ENCODE measurements at places on chromosomes 13 and 19.

- no peak for DNase-seq
Measured at GRCh38 chr13:109672545-109672944, 113.8 kb downstream of the IRS2 start.

DNA sequence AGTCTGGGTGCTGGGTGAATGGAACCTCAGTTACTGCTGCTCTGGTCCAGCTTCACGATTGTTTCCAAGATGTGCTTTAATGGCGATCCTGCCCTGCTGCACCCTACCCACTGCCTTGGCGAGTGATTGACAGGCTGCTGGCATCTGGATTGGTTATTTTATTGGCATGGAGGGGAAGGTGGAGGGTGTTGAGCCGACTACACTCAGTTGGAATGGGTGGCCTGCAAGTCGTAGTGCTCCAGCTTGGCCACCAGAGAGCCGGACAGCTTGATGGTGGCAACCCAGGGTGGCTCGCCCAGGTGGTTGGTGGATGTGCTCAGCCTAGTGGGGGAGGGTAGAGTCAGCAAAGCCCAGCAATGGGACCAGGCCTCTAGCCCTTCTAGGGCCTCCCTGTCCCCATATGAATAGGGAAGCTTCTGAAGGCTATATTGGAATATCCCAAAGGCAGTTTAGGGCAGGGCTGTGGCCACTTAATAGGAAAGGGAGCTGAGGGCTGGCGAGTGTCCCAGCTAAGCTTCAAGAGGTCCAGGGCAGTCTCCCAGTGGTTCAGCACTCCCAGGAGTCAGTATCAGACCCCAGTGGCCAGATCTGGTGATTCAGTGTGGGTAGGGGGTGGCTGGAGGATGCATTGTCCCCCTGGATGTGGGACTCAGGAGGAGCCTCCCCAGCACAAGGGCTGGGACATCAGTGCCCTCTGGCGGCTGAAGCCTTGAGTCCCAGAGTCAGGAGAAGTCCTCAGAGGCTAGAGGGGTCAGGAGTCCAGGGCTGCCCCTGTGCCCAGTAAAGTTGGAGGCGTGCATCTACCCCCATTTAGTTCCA, 3.4 kb downstream of the GGN start:
- no peak for DNase-seq

- DNase-seq, result no peak
Measured at GRCh38 chr19:12703046-12703445, 6.6 kb upstream of the FBXW9 start.

- DNase-seq, result no peak
Measured at GRCh38 chr19:32550666-32551065, 30.3 kb upstream of the PDCD5 start.

DNA sequence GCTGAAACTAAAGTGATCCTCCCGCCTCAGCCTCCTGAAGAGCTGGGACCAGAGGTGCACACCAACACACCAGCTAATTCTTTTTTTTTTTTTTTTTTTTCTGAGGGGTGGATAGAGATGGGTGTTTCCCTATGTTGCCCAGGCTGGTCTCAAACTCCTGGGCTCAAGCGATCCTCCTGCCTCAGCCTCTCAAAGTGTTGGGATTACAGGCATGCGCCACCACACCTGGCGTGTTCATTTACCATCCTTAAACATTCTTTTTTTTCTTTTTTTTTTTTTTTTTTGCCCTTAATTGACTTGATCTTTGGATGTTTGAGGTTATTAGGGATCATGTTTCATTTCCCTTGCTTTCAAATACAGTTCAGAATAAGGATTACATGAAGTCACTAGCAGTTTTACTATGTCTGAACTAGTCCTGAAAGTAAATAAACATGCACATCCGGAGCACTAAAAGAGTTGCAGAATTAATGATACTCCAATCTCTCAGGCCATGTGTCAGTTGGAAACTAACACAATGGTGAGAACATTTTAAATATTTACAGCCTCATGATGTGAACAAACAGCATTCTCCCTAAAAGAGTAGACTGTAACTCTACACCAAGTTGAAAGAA, 10.2 kb downstream of the UTP14C start:
- no peak for DNase-seq

GRCh38 chr13:75803164-75803611, 167.1 kb downstream of the LMO7 start:
- no peak for DNase-seq

- DNase-seq, result no peak
Measured at GRCh38 chr13:32622827-32623226, 36.6 kb downstream of the PDS5B start.

GRCh38 chr19:50607874-50608785, 31.6 kb downstream of the SYT3 start:
- DNase-seq, result peak; percentile 58

GRCh38 chr13:111388851-111389500, 68.5 kb downstream of the TEX29 start:
- DNase-seq, result no peak

- no peak for DNase-seq
Measured at GRCh38 chr13:48278806-48279205, 24.7 kb upstream of the RB1 start.

DNA sequence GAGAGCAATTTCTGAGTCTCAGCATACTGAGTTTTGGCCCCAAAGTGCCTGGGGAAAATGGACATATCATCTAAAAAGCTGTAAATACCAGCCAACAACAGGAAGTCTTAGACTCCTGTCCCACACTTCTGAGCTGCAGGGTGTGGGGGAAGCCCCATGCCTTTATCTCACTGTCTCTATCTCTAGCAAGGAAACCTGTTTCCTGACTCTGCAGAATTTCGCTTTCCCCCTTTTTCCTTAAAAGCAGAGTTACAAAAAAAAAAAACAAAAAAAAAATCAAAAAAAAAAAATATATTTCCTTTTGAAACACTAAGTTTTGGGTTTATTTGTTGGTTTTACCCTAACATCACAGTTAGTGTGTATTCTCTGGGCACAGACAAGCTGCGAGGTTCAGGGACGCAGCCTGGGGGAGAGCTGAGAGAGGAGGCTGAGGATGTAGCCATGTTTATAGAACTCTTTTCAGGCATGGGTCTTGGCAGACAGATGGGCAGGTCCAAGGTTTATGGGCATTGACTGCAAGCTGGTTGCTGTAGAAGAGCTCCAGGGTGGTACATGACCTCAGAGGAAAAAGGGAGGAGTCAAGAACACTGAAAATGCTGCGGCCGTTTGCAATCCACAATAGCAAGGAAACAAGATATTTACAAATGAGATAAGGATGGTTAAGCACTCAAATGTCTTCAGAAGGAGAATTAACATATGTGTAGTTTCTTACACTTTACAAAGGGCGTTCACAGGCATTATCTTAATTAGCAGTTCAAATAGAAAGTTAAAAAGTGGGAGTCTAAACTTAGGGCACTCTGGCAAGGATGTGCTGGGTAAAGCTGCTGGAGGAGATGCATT, 4.9 kb downstream of the MBNL2 start:
- no peak for DNase-seq

GRCh38 chr13:95480791-95481780, 71.4 kb upstream of the CLDN10 start:
- DNase-seq, result no peak

DNA sequence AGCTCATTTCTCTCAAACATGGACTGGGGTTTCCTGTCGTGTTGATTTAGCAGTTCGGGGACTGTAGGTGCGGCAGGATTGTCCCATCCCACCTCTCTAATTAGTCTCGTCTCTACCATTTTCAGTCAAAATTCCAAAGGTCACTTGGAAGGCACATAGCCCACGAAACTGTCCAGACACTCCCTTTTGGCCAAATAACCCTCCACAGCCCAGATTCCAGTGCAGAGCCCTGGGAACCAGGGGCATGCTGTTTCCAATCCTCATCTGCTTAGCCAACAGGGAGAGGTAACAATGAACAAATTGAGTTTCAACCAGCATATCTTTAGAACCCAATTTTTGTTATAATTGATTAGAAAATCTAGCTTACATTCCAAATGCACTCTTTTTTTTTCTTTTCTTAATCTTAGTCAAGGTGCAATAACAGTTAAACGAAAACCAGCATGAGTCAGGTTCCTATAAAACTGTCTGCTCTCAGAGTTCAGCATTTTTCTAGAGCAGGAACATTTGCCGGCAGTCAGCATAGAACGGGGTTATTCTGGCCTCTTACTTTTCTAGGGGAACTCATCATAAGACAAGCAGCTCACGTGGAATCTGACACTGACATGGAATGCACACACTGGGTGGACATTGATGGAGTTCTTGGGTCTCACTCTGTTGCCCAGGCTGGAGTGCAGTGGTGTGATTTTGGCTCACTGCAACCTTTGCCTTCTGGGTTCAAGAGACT, 14.4 kb upstream of the CEBPA start:
- no peak for DNase-seq

DNA sequence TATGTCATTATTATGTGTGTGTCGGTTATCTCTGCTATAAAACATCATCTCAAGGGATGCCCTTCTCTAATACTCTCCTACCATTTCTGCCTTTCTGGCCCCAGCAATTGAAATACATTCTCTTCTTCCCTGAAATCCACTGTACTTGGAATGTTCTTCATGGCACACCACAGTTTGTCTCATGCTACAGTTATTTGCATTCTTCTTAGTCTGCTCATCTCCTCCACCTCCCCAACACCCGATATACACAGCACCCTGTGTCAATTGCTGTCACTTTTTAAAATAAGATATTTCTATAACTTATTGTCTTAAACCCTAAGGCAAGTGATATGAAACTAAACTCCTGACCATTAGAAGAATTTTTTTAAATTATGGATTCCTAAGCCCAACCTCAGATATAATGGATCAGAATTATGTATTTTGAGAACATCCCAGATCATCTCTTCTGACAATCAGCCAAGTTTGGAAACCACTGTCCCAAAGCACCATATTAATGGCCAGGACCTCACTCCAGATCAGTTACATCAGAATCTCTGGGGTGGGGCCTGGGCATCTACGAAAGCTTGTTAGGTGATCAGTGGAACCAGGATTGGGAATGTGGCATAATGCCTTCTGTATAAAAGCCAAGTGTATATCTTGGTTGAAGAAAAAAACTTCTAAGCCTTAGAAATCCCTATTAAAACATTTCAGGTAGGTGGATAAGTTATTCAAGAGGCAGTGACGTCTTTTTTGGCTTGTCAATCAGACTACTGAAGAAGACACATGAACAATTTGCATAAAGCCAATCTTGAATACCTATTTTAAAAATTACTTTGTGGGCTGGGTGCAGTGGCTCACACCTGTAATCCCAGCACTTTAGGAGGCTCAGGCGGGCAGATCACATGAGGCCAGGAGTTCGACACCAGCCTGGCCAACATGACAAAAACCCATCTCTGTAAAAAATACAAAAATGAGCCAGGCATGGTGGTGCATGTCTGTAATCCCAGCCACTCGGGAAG, 30.0 kb upstream of the KBTBD7 start:
- no peak for DNase-seq

DNA sequence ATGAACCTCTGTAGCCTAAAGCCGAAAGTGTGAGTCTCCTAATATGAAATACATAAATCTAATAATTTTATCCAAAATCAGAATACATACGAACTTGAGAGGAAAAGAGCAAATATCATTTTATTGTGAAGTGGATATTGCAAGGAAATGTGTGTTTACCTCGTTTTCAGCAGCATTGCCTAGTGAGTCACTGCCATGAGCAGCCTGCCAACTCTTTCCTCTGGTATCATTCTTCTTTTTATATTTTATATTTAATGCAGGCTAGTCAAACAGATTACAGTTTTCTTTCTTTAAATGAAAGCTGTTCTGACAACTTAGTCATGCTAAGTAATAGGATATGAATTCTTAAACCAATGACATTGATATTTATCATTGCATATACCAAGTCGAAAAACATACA, 44.2 kb downstream of the EDNRB start:
- DNase-seq, result no peak

DNA sequence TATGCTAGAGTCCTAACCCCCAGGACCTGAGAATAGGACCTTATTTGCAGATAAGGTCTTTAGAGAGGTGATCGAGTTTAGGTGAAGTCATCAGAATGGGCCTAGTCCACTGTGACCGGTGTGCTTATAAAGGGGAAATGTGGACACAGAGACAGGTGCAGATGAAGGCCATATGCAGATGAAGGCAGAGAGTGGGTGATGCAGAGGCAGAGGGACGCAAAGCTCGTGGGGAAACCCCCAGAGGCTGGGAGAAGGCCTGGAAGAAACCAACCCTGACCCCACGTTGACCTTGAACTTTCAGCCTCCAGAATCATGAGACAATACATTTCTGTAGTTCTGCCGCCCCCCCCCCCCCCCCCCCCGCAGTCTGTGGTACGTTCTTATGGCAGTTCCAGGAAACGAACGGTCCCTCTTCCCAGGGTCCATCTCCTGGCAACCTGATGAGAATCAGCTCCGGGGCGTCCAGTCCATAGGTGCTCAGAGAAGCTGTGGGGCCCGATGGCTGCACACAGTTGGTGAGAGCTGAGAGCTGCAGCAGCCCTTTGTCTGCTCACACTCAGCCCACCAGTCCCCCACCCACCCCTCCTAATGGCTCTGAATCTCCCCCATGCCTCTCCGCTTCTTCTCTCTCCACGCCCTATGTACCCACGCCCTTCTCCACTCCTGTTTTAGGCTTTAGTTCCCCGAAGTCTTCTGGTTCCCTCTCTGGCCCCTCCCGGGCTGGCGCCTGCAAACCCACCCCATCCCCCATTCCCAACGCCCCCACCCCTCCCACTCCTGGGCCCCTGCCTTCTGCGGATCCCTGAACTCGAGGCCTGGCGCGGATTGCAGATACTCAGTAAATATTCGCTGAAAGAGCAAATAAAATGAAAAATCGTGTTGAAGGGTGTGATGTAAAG, 218.3 kb upstream of the MAB21L1 start:
- DNase-seq, result no peak

GRCh38 chr13:77310161-77310560, 16.7 kb downstream of the MYCBP2 start:
- DNase-seq, result no peak

DNA sequence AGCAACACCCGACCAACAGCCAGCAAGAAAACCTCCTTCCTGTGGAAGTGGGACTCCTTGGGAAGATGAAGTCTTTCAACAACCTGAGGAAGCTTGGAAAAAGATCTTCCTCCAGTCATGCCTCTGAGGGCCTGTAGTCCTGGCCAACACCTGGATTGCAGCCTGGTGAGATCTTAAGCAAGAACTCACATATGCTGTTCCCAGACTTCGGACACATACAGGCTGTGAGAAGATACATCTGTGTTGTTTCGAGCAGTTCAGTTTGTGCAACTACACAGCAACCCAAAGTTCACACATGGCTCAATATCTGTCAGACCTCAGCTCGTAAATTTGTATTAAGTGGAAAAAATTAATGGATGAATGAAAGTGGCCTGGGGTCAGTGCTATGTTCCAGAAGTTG, 65.1 kb upstream of the UBAC2 start:
- no peak for DNase-seq

- DNase-seq, result no peak
Measured at GRCh38 chr19:51020988-51021651, 1.6 kb upstream of the KLK10 start.
